ENCODE measurements at places on chromosomes 11 and 22.
A peak's percentile ranks its signal among the peaks of the same experiment; 100 is the strongest.

GRCh38 chr22:19178065-19178656 is 375 bp downstream of the SLC25A1 start:
- peak; percentile 58 for DNase-seq

DNA sequence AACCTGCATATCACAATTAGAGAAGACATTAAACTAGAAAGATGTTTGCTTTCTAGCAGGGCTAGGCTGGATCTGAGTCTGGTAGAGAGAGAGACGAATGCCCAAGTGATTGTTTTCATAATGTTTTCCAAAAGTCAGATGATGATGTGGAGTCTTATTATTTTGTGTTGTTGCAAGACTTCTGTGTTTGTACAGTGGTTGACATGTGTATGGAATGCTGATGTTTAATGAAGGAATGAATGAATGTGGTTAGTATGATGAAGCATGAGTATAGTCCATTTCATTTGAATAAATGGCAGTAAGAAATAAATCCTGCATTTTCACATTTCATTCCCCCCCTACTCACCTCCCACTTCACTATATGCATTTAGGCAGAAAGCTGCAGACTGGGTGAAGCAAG is 69.6 kb downstream of the PPP2R1B start:
- no peak for DNase-seq

DNA sequence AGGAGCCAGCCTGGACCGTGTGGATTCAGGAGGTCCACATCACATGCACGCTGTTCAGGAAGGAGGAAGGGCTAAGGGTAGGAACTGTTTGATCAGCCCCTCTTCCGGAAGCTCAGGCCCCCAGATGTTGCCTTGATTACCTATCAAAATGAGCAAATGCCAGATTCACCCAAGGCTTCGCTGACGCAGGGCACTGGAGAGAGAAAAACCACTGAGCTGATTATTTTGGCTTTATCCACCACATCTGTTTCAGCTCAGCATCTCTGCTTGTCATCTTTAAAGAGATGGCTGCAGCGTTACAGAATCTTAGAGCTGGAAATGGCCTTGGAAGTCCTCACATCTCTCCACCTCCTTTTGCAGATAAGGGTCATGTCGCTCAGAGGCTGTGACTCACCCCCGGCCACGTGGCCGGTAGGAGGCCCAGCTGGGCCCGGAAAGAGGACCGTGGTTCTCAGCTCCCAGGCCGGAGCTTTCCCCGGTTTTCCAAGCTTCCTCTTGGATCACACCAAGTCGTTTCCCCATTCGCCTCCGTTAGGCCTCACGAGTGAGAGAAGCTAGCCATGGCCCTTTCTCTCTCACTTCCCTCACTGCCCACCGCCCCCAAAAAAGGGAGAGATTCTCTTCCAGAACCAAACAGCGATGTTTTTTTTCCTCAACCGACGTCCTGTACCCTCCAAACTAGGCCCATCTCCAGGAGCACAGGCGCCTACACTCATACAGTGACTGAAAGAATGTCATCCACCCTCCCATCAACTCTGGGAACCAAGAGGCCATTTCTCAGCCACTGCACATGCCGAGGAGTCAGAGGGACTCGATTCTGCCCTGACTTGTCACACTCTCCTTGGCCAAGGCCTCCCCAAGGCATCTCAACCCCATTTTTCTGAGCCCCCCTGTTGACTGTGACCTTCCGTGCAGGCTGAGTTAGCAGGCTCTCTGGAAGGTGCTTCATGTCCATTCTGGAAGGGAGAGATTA is 37.6 kb downstream of the LIF start:
- no peak for DNase-seq

DNA sequence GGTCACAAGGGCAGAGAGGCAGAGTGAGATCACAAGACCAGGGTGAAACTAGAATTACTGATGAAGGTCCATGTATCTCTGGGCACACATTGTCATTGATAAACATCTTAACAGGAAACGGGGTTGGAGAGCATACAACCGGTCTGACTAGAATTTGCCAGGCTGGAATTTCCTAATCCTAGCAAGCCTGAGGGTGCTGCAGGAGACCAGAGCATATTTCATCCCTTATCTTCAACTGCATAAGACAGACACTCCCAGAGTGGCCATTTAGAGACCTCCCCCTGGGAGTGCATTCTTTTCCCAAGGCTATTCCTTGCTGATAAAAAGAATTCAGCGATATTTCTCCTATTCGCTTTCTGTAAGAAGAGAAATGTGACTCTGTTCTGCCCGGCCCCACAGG is 84.6 kb upstream of the IZUMO1R start:
- DNase-seq: no peak

- DNase-seq: no peak
Measured at GRCh38 chr11:116576526-116576925, 196.3 kb downstream of the BUD13 start.

- DNase-seq: no peak
Measured at GRCh38 chr11:125468852-125469251, 27.2 kb downstream of the FEZ1 start.

DNA sequence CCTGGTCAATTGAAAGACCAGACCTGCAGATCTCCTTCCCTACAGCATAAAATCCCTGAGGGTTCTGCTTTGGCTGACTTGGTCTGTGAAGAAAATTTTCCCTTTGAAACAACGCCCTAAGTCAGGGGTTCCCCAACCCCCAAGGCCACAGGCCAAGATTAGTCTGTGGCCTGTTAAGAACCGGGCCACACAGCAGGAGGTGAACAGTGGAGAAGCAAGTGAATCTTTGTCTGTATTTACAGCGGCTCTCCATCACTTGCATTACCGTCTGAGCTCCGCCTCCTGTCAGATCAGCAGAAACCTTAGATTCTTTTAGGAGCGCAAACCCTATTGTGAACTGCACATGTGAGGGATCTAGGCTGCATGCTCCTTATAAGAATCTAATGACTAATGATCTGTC is 38.2 kb downstream of the CCDC83 start:
- DNase-seq: no peak

DNA sequence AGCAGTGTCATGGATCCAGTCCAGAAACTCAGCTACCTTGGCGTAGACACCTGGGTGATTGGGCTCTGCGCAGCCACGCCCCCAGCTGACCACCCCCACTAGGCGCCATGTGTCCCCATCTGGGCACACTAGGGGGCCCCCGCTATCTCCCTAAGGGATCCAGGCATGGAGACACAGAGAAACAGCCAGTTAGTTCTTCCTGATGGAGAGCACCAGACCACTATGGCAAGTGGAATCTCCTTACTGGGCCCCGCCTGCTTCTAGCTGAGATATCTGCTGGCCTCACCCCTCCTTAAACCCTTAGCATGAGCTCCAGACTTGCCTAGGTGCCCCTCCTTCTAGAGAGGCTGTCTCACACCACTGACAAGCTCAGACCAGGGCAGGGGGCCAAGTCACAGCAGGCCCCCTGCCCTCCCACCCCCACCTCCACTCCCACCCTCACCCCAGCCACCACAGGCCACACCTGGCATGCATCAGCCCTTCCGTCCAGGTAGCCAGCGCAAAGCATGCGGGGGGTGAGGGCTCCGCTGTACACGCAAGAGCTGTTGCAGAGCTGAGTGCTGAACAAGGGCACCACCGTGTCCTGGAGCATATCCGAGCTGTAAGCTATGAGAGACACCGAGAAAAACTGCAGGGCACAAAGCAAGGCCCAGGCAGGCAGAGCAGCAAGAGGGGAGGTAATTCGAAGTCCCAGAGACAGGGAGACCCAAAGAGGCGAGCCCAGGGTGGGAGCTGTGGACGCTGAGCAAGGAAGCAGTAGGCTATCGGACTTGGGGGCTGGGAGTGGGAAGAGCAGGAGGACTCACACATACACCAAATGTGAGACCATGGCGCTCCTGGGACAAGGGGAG is 16.1 kb downstream of the TMPRSS5 start:
- no peak for DNase-seq

- DNase-seq: no peak
Measured at GRCh38 chr11:84061726-84062125, 775.6 kb upstream of the CCDC90B start.

- peak; percentile 6 for DNase-seq
Measured at GRCh38 chr11:121418625-121419114, 33.4 kb upstream of the SORL1 start.

- DNase-seq: no peak
Measured at GRCh38 chr22:19499880-19500242, 20.1 kb downstream of the CDC45 start.

GRCh38 chr11:30938171-30938570 is 352.0 kb upstream of the MPPED2 start:
- DNase-seq: no peak

DNA sequence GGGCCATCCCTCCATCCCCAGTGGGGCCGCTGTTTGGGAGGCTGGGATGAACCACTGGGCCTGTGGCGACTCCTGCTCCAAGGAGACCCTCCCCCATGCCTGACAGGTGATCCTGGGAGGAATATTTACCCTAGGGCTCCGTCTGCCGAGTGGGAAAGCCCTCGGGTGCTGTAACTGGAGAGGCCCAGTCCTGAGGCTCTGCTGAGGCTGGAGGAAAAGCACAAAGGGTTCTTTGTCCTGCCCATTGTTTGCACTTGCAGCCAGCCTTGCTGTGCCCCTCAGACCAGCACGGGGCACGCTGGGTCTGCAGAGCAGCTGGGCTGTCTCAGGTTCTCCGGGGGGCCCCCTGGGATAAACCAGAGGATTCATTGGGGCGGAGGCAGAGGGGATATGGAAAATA is 321.1 kb downstream of the MN1 start:
- DNase-seq: no peak
